Suprapubic skin (tissue), 4 donors: ENCODE measurements at places on chromosomes 1 and 21.

- no peak for DNase-seq
- H3K4me1 ChIP-seq, result no peaks in the 10 kb centered on the region
- H3K36me3 ChIP-seq, result no peaks in the 10 kb centered on the region
- H3K4me3 ChIP-seq, result no peak overlapping the region
Measured at GRCh38 chr21:25326181-25326580, 281.1 kb downstream of the MRPL39 start.

DNA sequence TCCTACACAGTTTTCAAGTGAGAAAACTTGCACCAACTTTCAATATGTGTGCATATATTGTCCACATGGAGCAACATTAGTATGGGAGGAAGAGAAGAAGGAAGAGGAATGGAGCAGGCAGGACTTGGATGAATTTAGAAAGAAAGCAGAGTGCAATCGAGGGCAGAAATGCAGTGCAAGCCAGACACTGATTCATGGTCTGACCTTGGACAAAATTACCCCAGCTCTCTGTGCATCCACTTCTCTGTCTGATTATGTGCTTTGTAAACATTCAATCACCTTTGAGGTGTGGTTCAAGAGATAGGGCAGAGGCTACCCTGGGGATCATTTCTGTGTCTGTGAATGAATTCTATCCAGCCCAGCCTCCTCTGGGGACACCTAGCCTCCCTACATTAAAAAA is 265.2 kb downstream of the TNR start:
- peaks cover 7% of the 10 kb centered on the region for H3K27me3 ChIP-seq
- DNase-seq, result no peak
- no peaks in the 10 kb centered on the region for H3K4me1 ChIP-seq

GRCh38 chr1:154813300-154813816 is 56.7 kb downstream of the KCNN3 start:
- H3K36me3 ChIP-seq, result no peaks in the 10 kb centered on the region
- no peaks in the 10 kb centered on the region for H3K27me3 ChIP-seq
- DNase-seq, result no peak
- H3K27ac ChIP-seq, result no peak overlapping the region

- peak overlapping the region; percentile 81 for H3K27ac ChIP-seq
- peak overlapping the region; percentile 10 for H3K4me3 ChIP-seq
- no peak for DNase-seq
- no peaks in the 10 kb centered on the region for H3K27me3 ChIP-seq
Measured at GRCh38 chr1:10387677-10388386, 11.0 kb upstream of the PGD start.
